ENCODE measurements at places on chromosomes 3 and 15.

- peak; percentile 94 for DNase-seq
These were observed 1.8 kb downstream of the DIPK2A start for GRCh38 chr3:143973259-143974021.

GRCh38 chr15:67144609-67145311, 79.4 kb downstream of the SMAD3 start:
- peak; percentile 37 for DNase-seq

GRCh38 chr15:27990521-27991515, 108.3 kb downstream of the OCA2 start:
- DNase-seq = no peak

DNA sequence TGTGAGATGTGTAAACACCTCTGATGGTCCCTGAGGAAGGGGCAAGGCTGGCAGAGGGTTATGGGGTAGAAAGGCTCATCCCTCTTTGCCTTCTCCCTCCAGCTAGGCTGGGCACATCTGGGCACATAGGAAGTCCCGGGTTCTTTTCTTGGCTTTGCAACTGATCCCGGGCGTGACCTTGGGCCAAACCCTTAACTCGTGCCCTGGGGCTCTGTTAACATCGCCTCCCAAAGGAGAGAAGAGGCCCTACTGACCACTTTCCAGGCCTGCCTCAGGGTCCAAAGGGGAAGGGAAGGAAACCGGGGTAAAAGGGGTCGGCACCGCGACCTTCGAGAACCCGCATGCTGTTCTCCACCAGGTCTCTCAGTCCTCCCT, 549 bp downstream of the C3orf18 start:
- DNase-seq = no peak

- no peak for DNase-seq
These were observed 25.4 kb downstream of the TGM4 start for GRCh38 chr3:44899683-44900367.

DNA sequence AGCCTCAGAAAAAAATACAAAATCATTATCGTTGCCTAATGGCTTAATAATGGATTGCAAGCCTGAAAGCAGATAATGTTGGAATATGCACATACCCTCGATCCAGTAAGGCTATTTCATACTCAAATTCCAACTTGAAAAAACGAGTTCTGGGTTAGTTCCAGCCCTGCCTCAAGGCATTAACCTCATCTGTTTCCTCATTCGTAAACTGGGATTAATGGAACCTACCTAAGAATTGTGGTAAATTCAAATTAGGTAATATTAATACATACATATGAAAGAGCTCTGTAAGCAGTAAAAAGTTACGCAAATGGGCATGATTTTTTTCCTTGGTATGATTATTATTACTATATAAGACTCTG, 107.5 kb downstream of the SRGAP3 start:
- no peak for DNase-seq

DNA sequence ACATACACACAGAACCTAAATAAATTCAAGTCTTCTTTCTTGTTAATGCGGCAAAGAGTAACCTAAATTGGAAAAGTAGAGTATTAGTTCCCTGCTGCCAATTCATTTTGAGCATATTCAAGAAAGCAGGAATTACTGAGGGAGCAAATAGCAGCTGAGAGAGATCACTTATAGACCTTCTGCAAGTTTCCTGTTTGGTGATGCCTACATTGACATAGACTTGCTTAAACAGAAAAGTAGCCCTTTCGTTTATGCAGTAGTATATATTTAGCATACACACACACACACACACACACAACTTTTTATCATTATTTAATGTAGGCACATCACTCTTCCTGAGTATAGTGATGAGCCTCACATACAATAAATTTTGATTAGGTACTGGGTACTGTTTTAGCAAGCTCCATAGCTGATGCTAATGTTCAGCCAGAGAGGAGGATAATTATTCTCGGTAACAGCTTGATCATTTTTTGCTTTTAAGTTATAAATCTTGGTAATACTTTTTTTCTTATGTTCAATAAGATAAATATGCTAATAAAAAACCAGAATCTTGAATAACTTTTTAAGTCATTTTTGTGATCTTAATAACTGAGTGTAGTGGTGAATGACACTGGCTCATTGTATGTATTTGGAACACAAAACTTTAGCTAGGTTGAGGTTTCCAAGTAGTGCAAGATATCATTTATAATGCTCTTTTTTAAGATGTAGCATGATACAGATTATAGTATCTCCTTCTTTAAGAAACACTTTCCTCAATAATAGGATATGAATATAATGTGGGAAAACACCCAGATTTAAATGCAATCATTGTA, 174.7 kb downstream of the MBNL1 start:
- DNase-seq = no peak

DNA sequence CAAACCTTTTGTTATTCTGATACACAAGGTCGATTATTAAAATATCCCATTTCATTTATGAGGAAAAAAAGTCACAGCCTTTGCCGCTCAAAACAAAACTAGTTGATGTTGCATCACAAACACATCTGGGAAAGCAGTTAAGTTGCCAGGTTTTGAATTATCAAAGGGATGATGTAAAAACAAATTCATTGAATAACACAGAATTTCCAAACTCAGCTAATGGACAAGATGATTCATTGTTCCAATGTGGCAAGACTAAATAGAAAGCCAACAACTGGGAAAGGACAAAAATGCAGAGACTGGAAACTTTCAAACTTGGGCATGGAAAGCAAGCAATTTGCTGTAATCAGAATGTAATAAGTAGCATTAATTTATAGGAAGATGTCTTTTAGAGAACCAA, 610.0 kb upstream of the ZNF385D start:
- no peak for DNase-seq

DNA sequence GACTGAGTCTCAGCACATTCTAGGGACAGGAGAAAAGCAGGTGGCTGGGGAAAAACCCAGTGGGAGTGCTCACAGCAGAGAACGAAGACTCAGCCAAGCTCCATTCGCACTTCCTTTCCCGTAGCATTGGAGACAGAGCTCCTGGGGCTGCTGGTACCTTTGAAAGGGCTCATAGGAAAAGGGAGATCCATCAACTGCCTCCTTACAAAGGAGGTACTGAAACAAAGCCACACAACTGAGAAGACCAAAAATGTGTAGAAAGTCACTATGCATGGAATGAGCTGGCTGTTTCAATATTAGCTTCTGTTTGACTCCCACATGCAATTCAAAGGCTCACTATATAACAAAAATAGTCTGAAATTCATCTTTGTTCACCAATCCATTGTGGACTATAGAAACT, 16.9 kb downstream of the STIMATE start:
- no peak for DNase-seq

- DNase-seq = no peak
These were observed 5.0 kb upstream of the KPNA1 start for GRCh38 chr3:122519693-122520092.

GRCh38 chr3:7025581-7026300, 164.8 kb downstream of the GRM7 start:
- DNase-seq = no peak

GRCh38 chr3:13292375-13292774, 127.7 kb downstream of the NUP210 start:
- DNase-seq = no peak

DNA sequence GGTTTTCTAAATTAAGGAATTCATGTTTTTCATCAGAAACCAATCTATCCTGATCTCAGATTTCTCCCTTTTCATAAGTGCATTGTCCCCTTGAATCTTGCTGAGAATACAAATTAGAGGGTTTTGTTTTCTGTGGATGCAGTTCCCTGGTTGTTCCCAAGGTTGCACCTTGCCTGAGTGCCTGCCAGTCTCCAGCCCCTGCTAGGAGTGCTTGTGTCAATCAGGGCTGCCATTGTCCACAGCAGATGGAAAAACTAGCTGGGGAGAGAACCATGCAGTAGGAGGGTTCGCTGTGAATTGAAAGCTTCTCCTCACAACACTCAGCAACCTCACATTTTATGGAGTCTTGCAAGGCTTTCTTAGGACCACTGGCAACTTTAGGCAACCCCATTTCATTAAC, 210.8 kb upstream of the CTNNB1 start:
- DNase-seq = no peak

GRCh38 chr15:80891006-80891405, 98.6 kb downstream of the MESD start:
- no peak for DNase-seq

- no peak for DNase-seq
These were observed 219.7 kb upstream of the LINGO1 start for GRCh38 chr15:77852241-77853007.

DNA sequence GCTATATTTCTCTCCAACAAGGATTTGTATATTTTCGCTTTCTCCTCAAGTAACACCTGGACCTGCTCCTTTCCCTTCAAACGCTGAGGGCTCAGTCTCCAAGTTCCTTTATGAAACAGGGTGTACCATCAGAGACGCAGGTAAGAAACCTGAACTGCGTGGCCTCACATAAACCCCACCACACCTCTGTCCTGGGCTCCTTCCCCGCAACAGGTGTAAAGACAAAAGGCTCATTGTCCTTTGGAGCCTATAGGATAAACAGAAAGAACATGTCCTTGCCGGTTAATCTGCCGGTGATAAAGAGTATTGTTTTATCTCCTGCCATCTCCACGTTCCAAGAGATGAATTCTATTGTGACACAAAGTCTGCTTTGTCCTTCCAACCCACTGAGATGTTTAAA, 111.8 kb upstream of the ADAMTS9 start:
- DNase-seq = no peak

DNA sequence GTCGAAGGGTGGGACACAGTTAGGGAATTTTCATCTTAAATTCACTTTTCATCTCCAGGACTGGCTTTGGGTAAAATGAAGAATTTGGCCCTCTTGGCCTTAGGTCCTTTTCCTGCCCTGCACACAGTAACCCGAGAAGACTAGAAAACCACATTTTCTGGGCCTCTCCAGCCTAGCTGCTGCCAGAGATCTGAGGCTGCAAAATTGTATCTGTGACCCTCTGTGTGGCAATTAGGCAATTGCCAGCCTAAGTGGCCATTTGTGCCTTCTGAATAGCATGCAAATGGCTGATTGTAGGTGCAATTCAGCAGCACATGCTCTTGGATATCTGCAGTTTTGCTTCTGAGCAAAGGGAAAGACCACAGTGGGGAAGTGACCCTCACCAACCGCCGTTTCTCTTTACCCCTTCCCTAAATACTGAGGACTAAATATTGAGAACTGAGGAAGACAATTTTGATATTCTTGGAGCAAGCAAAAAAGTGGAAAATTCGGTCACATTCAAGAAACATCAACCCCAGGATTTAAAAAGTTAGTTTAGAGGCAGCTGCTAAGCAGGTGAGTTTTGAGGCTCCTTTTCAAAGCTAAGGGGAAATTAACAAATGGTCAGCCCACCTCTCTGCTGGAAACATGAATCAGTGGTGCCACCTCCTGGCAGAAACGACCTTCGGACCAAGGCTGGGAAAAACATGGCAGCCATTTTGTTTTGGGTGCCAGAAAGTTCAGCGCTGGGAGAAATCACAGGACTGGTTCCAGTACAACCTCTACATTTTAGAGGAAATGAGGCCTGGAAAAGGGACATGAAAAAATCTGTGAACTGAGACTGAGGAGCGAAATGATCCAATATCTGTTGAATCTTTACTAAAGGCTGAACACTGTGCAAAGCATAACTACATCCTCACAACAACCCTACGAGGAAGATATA, 56.6 kb upstream of the PRTG start:
- peak; percentile 65 for DNase-seq

- DNase-seq = peak; percentile 57
These were observed 551 bp downstream of the PML start for GRCh38 chr15:73994912-73995622.

GRCh38 chr3:126375835-126376331, 18.7 kb upstream of the KLF15 start:
- no peak for DNase-seq

- no peak for DNase-seq
These were observed 60.4 kb upstream of the LMOD3 start for GRCh38 chr3:69182588-69183316.

- no peak for DNase-seq
These were observed 39.2 kb upstream of the APH1B start for GRCh38 chr15:63238171-63238570.

GRCh38 chr3:52724511-52724910, 18.6 kb downstream of the SPCS1 start:
- DNase-seq = no peak

DNA sequence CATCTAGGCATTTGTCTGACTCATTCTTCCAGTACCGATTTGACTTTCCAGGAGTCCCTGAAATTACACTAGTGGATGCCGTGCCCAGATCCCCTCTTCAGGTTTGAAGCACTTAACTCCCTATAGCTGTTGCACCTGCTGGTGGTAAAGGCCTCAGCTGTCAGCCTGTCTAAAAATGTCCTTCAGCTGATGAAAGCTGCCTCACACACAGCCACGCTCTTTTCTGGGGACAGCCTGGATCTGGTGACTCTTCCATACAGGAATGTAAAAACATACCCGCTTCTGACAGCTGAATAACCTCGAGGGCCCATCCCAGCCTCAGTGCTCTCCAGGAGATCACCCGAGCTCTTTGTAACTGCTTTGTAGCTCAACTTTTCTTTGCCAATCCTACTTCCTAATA, 534.1 kb upstream of the GRM7 start:
- DNase-seq = no peak

- DNase-seq = no peak
These were observed 61.4 kb upstream of the MYRIP start for GRCh38 chr3:39748002-39748401.

GRCh38 chr15:57640930-57641682, 49.4 kb downstream of the MYZAP start:
- peak; percentile 55 for DNase-seq

DNA sequence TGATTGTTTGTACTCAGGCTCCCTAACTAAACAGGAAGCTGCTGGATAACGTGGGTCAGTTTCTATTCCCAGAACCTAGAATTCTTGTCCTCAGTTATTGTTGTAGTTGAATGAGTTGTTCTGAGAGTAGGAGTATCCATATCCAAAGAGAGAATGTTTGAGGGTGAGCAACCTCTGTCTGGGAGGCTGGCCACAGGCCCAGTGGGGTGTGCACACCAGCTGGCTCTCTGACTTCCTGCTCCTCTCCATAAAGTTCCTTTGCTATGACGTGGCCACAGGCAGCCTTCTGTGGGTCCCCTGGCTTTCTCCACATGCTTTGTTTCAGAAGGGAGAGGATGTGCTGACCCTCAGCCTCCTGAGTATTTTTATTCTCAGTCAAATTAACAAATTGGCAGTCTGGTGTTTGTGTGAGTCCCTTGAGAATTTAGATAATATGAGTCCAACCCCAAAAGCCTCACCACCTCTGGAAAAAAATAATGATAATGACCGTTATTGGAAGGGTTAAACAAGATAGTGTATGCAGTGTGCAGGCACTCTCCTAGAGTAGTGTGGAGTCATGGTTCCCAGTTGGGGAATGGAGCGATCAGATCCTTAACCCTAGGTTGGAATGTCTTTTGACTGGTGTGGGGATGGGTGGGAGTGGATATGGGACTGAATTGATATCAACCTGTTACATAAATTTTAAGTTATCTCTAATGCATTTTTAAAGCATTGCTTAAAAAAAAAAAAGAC, 47.6 kb upstream of the MED12L start:
- DNase-seq = no peak

- DNase-seq = no peak
These were observed 29.1 kb downstream of the DAPK2 start for GRCh38 chr15:64017082-64017588.

DNA sequence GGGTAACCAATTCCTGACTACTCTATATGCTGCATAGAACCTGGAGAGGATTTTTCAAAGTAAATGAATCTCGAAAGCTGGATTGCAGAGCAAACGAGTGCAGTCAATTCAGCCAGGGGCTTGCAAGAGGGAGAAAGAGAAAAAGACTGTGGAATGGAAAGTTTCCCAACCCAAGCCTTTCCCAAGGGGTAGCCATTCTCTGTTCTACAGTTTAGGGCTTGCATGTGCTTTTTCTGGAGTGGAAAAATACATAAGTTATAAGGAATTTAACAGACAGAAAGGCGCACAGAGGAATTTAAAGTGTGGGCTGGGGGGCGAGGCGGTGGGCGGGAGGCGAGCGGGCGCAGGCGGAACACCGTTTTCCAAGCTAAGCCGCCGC, 511 bp upstream of the RARB start:
- no peak for DNase-seq

Measured in hematopoietic multipotent progenitor cell treated with erythropoietin and hydrocortisone succinate and interleukin-3 and kit ligand, for 6 days (in vitro differentiated cells).